Stimulated activated CD8-positive, alpha-beta memory T cell treated with anti-CD3 and anti-CD28 coated beads, Interleukin-4, amount 100 ng/mL, for 48 hours (primary cell): ENCODE measurements at places on chromosomes 11 and 22.

GRCh38 chr22:37680191-37680851 lies 4.9 kb downstream of the LGALS1 start:
- no peak for DNase-seq

GRCh38 chr11:93074352-93074751 lies 104.9 kb downstream of the MTNR1B start:
- no peak for DNase-seq

DNA sequence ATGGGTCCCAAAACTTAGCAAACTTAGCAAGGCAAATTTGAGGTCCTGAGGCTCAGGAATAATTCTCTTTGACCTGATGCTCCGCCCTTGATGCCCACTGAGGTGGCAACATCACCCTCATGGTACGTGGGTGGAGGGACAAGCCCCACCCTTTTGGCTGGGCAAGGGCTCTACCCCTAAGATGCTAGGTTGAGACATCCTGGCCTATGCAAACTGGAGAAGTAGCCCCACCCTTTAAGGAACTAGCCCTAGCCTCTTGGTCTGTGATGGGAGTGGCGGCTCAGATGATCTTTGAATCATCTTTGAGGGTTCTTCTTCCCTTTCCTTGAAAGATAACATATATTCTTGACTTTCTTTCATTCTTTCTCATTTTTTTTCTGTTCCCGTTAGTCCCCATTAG lies 32.9 kb downstream of the CABIN1 start:
- no peak for DNase-seq

DNA sequence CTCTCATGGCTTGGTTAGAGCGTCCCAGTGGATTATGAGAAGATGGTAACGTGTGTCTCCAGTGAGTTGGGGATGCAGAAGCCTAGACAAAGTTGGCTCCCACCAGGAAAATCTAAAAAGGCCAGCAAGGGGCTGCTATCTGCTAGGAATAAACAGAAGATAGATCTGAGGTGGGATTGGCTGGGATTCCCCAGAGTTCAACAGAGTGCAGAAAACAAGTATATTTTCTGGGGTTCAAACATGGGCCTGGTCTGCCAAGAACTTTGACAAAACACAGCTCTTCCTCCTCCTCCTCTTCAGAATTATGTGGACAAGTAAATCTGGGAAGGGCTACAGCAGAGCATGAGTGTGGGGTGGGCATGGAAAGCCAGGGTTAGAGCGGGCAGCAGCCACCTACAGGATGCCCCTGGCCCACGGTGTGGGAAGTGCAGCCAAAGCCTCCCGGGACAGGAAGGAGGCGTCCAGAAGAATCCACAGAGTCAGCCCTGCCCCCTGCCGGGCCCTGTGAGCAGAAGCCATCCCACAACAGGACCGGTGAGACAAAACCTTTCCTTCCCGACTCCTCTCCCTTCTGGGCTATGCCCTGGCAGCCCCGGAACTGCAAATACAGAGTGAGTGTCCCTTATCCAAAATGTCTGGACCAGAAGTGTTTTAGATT lies 67.1 kb downstream of the CD82 start:
- DNase-seq, result peak; percentile 48

DNA sequence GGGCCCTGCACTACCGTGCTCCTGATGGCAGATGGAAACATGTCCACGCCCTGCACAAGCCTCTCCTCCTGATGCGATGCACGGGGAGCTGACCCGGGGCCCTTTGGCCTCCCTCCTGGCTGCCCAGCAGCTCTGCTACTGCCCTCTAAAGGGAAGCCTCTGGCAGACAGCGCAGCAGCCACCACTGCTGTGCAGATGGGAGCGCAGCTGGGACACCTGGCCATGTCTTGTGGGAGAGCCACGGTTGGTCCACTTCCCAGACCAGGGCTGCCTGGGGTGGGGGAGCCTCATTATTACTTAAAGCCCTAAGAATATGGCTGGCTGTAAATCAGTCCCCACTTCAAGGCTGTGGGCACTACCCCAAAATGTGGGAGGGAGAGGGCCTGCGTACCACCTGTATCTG lies 38.3 kb downstream of the TBX1 start:
- no peak for DNase-seq

GRCh38 chr11:44463751-44464150 lies 101.7 kb upstream of the CD82 start:
- no peak for DNase-seq

DNA sequence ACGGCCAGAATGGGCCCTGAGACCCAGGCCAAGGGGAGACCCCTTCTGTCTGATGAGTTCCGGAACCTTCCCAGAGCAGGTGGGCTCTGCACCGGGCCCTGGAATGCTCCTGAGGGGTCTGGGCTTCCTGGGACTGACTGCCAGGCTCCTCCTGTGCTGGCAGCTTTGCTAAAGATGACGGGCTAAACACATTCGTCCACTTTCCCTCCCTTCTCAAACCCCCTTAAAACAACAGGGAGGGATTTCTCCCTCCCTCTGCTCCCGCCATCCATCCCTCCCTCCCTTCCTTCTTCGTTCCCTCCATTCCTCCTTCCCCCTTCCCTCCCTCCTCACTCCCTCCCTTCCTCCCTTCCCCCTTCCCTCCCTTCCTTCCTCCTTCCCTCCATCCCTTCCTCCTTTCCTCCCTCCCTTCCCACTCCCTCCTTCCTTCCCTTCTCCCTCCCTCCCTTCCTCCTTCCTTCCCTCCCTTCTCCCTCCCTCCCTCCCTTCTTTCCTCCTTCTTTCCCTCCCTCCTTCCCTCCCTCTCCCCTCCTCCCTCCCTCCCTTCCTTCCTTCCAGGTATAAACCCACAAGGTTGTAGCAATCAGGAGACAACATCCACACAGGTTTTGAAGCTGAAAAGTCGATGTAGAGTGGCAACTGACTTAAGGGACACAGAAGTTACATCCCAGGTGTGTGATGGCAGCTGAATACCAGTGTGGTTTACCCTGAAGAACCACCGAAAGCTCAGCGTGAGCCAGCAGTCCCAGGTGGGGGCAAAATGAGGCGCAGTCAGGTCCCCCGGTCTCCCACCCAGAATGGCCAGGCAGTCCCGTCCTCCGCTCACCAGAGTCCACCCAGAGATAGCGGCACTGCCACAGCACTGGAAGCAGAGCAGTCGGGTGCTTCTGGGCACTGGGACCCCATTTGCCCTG lies 18.8 kb upstream of the MGAT3 start:
- no peak for DNase-seq

- DNase-seq, result no peak
These were observed 17.5 kb upstream of the TXNRD2 start for GRCh38 chr22:19959043-19959586.

DNA sequence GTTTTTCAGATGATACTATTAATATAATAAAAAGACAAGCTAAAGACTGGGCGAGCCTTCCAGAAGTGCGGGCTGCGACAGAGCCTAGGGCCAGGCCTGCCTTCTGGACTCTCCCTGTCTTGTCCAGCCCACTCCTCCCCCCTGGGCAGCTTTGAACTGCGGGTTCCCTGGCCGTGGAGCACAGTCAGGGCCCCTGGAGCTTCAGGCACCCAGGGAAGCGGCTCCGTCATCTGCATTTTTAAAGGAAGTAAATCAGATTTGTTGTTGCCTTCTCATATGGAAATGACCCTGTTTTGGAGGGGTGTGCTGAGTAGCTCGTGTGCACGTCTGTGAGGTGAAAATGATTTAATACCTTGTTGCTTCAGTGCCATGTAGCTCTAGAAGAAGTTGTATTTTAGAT lies 265.3 kb downstream of the TBC1D22A start:
- no peak for DNase-seq

- no peak for DNase-seq
These were observed 36.3 kb downstream of the PPP2R1B start for GRCh38 chr11:111729831-111730311.

- no peak for DNase-seq
These were observed 390.3 kb downstream of the SHANK2 start for GRCh38 chr11:70862093-70862492.

- DNase-seq, result no peak
These were observed 24.0 kb downstream of the MIAT start for GRCh38 chr22:26681395-26681821.

GRCh38 chr22:41092023-41092817 lies at the start of gene EP300:
EP300 (plus strand) TSS chr22:41092592; CDS start chr22:41093005, 413 bp downstream.
- peak; percentile 86 for DNase-seq

DNA sequence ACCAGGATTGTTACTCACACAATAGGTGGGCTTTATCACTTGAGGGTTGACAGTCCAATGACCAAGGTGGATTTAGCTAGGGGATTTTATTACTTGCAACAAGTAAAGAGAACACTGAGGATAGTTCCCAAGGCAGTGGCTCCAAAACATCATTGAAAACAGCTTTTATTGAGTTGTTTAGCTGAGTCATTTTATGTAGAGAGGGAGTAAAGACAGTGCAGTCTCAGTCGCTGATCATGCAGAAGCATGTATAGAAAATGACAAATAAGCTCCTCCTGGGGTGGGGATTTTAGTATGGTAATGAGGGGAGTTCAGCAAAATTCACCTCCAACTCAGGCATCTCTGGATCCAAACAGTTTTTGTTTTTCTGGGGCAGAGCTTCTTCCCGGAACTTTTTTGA lies 163.0 kb upstream of the CCDC179 start:
- no peak for DNase-seq

GRCh38 chr11:80843266-80843974 lies 1402.6 kb upstream of the TENM4 start:
- DNase-seq, result no peak
